ENCODE measurements at places on chromosomes 11 and 22. TPM values are rescaled to one million over a fixed set of nuclear protein-coding genes. Genes with fewer than 3 reads are reported as not detected.

DNA sequence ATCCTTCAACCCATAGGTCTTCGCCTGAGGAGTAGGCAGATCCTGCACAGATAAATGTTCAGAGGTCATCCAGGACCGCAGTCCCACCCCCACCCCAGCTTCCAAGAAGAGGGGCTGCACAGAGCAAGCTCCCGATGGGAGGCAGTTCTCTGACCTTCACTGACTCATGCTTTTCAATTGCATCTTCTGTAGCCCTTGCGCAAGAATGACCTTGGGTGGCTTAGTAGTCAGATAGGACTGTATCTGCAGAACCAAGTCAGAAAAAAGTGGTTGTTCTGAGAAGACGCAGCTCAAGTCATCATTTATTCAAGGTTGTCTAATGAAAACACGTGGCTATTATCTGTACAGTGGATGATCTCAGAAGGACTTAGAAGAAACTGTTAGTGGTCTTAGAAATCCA lies 16.4 kb upstream of the GRAMD1B start:
- DNase-seq: no peak
- H3K27ac ChIP-seq: no peak overlapping the region
- no peak overlapping the region for H3K4me3 ChIP-seq
- no peaks in the 10 kb centered on the region for H3K36me3 ChIP-seq

DNA sequence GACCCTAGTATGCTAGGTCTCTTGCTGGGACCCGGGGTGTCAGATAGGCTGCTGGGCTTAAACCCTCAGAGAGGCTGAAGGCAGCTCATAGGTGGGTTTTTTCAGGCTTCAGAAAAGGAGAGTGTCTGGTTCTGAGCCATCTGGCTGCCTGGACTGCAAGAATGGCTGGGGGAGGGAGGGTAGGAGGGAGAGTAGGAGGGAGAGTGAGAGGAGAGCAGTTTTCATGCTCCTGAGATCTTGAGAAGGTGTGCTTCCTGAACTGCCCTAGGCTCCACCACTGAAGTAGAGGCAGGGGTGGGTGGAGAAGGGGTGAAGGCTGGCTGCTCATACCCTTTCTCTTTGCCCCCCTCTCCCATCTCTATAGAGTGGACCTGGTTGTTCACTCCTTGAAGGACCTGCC lies 4.6 kb downstream of the HMBS start:
- H3K27ac ChIP-seq: no peak overlapping the region
- H3K36me3 ChIP-seq: no peaks in the 10 kb centered on the region
- no peaks in the 10 kb centered on the region for H3K27me3 ChIP-seq
- no peak overlapping the region for H3K4me3 ChIP-seq
- DNase-seq: no peak

GRCh38 chr11:119081682-119082260 lies 2.9 kb upstream of the HMBS start:
- no peak overlapping the region for H3K4me3 ChIP-seq
- peaks cover 13% of the 10 kb centered on the region for H3K4me1 ChIP-seq
- H3K27ac ChIP-seq: no peak overlapping the region
- no peaks in the 10 kb centered on the region for H3K27me3 ChIP-seq
- DNase-seq: no peak

The CELSR1 gene
- 16.0 TPM for total RNA-seq

- no peak overlapping the region for H3K27ac ChIP-seq
- no peaks in the 10 kb centered on the region for H3K27me3 ChIP-seq
- DNase-seq: no peak
- H3K4me3 ChIP-seq: no peak overlapping the region
Measured at GRCh38 chr11:34208266-34209135, 103.1 kb downstream of the NAT10 start.

The GUCD1 gene
- 81.5 TPM for total RNA-seq

GRCh38 chr11:1150116-1150515 lies 7.6 kb upstream of the MUC5AC start:
- H3K27me3 ChIP-seq: peaks cover 4% of the 10 kb centered on the region
- no peak for DNase-seq
- no peak overlapping the region for H3K27ac ChIP-seq
- no peaks in the 10 kb centered on the region for H3K36me3 ChIP-seq
- H3K4me1 ChIP-seq: peaks cover 17% of the 10 kb centered on the region

GRCh38 chr22:23553924-23554870 lies 25.9 kb downstream of the IGLL1 start:
- no peaks in the 10 kb centered on the region for H3K4me1 ChIP-seq
- H3K27me3 ChIP-seq: peaks cover 23% of the 10 kb centered on the region
- no peak overlapping the region for H3K4me3 ChIP-seq
- no peak overlapping the region for H3K27ac ChIP-seq
- no peak for DNase-seq

The PKNOX2 gene
- total RNA-seq: 89.3 TPM

GRCh38 chr11:2767801-2768200 lies 68.0 kb upstream of the KCNQ1OT1 start:
- H3K27ac ChIP-seq: no peak overlapping the region
- H3K4me3 ChIP-seq: no peak overlapping the region
- H3K27me3 ChIP-seq: peaks cover 38% of the 10 kb centered on the region
- no peaks in the 10 kb centered on the region for H3K36me3 ChIP-seq
- DNase-seq: no peak

GRCh38 chr11:96065379-96065778 lies 141.5 kb upstream of the MTMR2 start:
- DNase-seq: no peak
- peaks cover 7% of the 10 kb centered on the region for H3K36me3 ChIP-seq
- H3K27ac ChIP-seq: peak overlapping the region; percentile 32
- H3K4me1 ChIP-seq: peaks cover 42% of the 10 kb centered on the region
- H3K27me3 ChIP-seq: no peaks in the 10 kb centered on the region

- no peaks in the 10 kb centered on the region for H3K4me1 ChIP-seq
- no peak overlapping the region for H3K4me3 ChIP-seq
- no peaks in the 10 kb centered on the region for H3K36me3 ChIP-seq
- peaks cover 20% of the 10 kb centered on the region for H3K27me3 ChIP-seq
Measured at GRCh38 chr11:19499026-19499669, 213.5 kb upstream of the NAV2 start.

The P2RY6 gene
- not detected for total RNA-seq

GRCh38 chr11:119573858-119574257 lies 150.9 kb upstream of the THY1 start:
- no peak overlapping the region for H3K4me3 ChIP-seq
- peaks cover under 1% of the 10 kb centered on the region for H3K4me1 ChIP-seq
- H3K27me3 ChIP-seq: peaks cover 36% of the 10 kb centered on the region
- DNase-seq: no peak

The ADORA2A gene
- 3.5 TPM for total RNA-seq

DNA sequence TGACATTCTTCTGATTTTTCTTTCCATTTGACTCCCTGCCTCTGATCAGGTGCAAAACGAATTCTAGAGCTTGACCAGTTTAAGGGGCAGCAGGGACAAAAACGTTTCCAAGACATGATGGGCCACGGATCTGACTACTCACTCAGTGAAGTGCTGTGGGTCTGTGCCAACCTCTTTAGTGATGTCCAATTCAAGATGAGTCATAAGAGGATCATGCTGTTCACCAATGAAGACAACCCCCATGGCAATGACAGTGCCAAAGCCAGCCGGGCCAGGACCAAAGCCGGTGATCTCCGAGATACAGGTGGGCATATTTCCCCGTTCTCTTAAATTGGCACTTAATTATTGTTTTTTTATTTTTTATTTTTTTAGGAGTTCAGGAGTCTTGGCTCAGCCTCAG lies 15.4 kb downstream of the XRCC6 start:
- no peak overlapping the region for H3K27ac ChIP-seq
- H3K27me3 ChIP-seq: no peaks in the 10 kb centered on the region
- H3K4me1 ChIP-seq: no peaks in the 10 kb centered on the region

Data from osteocyte (in vitro differentiated cells).